GM12891 (cell line): ENCODE measurements at places on chromosomes 4 and X.

DNA sequence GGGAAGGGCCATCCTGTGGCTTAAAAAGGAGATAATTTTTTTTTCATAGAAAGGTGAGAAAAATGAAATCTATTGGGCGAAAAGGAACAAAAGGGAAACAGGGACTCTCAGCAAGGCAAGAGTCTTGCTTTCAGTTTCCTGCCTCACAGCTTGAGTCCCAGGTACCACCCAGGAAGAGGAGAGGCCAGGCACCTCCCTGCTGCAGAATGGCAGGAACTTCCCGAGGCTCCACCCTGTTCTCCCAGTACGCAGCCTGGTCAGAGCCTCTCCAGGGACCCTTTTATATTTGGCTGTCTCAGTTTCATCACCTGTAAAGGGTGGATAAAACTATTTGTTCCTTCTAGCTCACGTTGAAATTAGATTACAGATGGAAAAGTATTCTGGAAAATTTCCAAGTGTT lies 33.8 kb downstream of the UCHL1 start:
- DNase-seq = no peak

DNA sequence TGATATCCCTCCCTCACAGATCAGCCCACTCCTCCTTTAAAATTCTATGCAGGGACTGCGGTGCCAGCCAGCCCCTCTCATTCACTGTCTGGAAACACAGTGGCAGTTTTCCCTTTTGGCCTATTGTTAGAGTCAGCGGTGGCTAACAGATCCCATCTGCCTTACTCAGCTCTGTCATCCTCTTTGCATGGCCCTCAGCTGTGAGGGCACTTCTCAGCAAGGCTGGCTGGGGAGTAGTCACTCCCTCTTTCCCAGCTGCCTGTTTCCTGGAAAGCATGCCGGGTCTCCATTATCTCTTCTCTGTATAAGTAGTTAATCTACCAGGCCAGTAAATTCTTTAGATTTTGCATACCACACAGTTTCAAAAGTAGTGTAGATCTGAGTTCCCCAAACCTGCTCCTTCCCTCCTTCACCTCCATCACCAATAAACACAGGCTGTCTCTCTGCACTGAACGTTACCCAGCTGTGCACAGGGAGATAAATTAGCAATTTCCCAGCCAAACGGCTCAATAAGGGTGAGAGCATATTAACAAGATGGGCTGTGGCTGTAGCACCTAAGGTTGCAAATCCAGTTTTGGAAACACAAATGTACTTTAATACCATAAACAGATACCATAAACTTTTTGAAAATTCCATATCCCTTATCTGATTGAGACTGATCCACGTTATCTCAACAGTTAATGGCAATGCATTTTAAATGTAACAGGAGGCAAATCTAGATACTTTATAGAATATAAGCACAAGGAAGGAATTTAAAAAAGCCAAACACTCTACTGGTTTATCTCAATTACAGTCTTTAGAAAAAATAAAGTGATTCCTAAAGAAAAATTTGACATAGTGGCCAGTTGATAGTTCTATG lies 229.3 kb downstream of the ANKRD50 start:
- DNase-seq = no peak

- DNase-seq = no peak
Observed at GRCh38 chr4:147808447-147808846, 76.6 kb downstream of the ARHGAP10 start.

GRCh38 chr4:109406337-109406931 lies 27.2 kb upstream of the SEC24B start:
- DNase-seq = no peak

GRCh38 chr4:42478509-42478908 lies 81.2 kb downstream of the SHISA3 start:
- DNase-seq = no peak

DNA sequence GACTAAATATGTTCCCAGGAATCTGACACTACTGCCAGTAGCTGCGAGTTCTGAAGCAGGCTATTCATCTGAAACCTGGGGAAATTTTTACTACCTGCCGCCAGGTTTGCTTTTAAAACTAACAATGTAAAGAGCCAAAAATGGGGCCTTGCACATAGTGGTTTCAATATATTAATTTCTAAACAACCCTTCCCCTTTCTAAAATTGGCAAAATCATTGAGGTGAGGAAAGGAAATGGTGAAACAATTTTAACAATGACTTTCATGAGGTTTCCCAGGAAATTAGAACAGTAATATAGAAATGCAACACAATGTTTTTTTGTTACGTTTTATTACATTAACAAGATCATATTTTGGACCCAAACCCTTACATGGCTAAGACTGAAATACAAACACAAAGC lies 21.3 kb downstream of the FANCB start:
- no peak for DNase-seq

GRCh38 chr4:140628016-140628415 lies 59.3 kb upstream of the UCP1 start:
- no peak for DNase-seq

- DNase-seq = no peak
Observed at GRCh38 chr4:157819693-157820464, 352.9 kb downstream of the GASK1B start.

DNA sequence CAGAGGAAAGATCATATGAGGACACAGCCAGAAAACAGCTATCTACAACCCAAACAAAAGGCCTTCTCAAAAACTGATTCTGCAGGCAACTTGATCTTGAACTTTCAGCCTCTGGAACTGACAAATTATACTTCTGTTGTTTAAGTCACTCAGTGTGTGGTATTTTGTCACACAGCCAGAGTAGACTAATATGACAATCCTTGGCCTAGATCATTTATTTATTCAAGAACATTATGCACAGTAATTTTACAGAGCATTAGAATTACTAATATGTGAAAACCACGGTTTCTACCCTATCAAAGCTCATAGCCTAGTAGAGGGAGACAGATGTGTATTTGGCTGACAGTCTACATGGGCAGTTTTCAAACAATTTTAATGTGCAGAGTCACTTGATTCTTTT lies 167.8 kb upstream of the PCDH18 start:
- DNase-seq = no peak

DNA sequence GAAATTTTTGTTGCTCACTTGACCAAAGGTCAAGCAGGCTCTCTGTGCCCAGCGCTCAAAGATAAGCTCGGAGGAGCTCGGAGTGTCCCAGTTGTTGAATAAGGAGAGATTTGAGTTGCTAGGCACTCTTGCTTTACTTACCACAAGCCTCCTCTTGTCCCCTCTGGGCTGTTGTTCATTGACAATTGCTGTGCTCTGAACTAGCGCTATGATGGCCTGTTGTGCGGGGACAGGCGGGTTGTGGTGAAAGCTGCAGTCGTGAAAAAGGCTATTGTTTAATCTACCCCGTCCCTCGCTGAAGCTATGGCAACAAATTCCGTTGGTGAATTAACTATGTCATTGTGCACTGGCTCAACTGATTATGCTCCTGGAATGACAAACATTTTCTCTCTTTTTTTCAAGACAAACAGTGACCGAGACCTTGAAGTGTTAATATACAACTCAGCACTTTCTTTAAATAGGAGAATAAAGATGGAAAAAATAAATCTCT lies 21.0 kb upstream of the POLA1 start:
- no peak for DNase-seq

GRCh38 chr4:184280137-184280536 lies 62.5 kb upstream of the ENPP6 start:
- no peak for DNase-seq

DNA sequence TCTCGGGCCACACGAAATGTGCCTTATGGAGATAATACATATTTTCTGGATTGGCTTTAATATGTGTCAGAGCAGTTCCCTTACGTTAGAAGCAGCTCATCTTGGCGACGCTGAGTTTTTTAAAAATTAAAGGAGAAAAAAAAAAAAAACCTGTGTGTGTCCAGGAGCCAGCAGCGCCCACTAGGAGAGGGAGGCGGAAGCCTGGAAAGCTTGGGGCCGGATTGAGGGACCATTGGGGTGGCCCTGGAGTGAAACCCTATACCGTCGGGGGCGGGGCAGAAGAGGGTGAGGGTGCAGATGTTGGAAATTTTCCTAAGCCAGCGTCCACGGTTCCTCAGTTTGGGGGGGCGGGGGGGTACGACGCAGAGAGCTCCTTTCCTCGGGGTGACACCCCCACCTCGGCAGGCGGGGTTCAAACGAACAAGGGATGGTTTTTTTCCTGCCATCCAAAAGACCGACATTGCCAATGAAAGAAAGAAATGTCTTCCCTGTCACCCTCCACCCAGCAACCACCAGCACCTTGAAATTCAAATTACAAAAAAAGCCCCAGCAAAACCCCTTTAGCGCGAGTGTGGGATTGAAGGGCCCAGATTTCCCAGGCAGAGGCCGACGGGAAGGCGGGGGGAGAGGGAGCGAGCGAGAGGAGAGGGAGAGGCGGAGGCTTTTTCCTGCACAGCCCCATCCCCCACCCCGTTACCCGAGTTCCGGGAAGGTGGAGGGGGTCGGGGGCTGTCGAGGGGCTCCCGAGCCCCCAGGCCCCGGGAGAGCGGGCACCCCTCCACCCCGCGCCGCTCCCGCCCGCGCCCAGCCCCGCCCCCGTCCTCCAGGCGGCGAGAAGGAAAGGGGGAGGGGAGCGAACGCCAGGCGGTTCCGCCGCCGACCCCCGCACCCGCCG lies 859 bp downstream of the SMARCA1 start:
- peak; percentile 8 for DNase-seq

DNA sequence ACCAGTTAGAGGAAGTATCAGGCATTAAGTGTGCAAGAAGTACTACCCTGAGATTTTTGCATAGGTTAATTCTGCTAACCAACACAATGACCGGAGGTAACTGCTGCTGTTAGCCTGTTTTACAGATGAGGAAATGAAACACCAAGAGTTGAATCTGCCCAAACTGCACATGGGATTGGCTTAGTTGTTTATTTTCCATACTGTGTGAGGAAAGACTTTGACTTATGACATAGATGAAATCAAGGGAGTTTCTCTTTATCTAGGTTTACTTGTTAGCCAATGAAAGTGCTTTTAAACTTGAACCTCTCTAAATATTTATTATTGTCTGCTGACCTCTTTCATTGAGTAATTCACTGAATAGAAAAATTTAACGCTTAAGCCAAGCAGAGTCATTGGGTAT lies 10.3 kb downstream of the GUCY1B1 start:
- DNase-seq = no peak

DNA sequence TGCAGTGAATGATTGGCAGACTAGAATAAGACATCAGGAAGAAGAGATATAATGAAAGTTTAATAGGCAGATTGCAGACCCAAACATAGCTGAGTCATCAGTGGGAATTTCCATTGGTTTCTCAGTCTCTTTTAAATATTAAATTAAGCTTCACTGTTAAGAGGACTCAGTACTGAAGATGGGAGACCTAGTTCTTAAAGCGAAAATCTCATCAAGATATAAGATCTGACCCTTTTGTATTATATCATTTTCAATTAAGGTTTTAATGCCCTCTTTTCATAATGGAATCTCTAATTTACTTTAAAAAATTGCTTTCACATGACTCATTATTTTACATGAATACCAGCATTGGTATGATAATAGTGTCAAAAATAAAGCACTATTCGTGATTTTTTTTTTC lies 168.9 kb upstream of the ATOH1 start:
- no peak for DNase-seq

DNA sequence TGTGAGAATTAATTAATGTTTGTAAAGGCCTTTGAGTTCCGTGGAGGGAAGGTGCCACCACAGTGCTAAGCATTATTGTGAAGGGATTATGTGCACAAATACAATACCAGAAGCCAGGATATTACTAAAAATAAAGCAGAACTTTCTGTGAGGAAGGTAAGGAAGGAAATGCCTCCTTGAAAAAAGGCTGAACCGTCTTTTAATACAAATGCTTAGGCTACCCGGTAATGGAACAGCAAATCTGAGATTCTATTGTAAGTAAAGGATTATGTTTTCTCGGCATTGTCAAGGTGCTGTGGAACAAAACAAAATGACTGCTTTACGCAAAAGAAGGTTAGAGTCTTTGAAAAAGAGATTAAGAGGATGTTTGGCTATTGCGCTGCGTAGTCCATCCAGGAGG lies 57.9 kb upstream of the SPRY1 start:
- no peak for DNase-seq
